ENCODE measurements at places on chromosomes 11 and 22.

GRCh38 chr11:47000033-47000432, 63.5 kb downstream of the CSTPP1 start:
- no peak for DNase-seq

GRCh38 chr11:113773092-113773415, 438 bp downstream of the ZW10 start:
- DNase-seq: no peak

DNA sequence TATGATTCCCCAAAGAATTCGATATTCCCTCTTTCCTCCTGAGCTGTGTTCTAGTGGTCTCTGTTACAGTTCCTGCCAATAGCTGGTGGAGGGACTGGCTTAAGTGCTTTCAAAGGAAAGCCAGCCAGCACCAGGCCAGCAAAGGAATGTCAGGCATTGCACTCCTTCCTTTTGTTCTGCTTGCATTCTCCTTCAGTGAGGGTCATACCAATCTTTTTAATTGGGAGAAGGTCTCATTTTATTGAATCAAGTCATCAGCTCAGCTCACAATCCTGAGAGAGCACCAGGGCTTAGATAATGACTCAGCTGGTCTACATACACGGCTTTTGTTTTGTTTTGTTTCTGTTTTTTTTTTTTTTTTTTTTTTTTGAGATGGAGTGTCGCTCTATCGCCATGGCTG, 222.9 kb downstream of the NAV2 start:
- DNase-seq: no peak

DNA sequence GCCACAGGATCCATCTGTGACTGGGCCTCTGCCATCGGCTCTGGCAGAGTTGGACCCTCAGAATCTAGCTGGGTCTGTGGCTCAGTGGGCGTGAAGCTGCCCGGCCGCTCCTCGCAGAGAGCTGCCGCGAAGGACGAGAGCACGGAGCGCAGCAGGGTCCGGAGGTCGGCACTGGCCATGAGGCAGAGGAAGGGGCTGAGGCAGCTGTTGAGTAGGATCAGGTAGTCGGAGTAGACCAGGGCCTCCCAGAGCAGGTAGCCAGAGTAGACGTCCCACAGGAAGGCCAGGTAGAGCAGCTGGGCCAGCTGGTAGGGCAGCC, 912 bp downstream of the GPR152 start:
- DNase-seq: no peak

DNA sequence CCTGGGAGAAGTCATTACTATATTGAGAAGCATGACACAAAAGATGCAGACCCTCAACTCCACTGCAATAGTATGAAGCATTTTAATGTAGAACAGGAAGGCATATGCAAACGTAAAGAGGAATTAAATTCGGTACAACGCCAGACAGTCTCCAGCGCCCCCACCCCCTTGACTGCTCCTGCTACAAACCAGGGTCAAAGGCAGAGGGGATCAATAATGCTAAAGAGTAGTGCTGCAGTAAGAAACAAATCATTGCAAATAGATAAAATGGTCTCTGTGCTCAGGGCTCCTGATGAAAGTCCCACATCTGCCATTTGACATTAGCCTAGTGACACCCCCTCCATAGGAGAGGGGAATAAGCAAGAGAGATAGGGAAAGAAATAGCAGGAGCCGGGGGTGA, 164.9 kb upstream of the BLID start:
- no peak for DNase-seq

DNA sequence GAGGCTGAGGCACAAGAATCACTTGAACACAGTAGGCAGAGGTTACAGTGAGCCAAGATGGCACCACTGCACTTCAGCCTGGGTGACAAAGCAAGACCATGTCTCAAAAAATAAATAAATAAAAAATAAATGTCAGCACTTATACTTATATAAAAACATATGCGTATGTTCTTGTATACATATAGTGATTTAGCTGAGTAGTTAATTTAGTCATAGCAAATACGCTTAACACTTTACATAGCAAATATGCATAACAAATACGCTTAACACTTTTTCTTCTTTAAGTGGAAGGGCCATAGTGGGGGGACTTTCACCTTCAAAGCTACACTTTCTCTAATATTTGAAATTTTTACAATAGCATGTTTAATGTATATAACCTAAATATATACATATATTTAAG, 64.0 kb upstream of the CAPRIN1 start:
- no peak for DNase-seq

- no peak for DNase-seq
Measured at GRCh38 chr22:26740253-26740652, 82.9 kb downstream of the MIAT start.
